ENCODE measurements at places on chromosomes 7 and 10.

GRCh38 chr10:125147971-125148439 lies 12.4 kb downstream of the CTBP2 start:
- DNase-seq: no peak

- DNase-seq: no peak
Observed at GRCh38 chr10:125411724-125412123, 251.4 kb upstream of the CTBP2 start.

GRCh38 chr7:92982928-92983327 lies 134.9 kb downstream of the SAMD9 start:
- DNase-seq: no peak

DNA sequence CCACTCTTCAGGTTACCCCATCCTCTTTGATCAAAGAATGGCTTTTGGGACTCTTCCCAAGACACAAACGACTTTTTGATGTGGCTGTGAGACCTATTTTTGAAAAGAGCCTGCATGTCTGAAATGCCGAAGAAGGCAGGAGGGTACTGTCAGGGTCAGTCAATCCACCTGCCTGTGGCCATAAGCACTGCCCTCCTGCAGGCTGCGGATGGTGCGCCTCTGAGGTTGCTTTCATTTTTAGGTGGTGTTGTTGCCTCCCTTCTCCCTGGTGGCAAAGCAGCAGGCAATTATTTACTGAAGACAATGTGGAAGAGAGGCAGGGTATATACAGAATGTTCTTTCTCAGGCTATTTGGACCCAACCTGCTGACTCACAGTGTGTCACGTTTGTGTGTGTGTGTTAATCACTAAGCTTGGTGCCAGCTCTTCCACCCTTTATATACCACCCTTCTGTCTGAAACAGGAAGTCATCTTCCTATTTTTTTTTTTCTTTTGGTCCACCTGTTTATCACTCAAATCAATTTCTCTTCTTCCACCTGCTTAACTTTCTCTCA lies 1421.2 kb upstream of the CELF2 start:
- no peak for DNase-seq

GRCh38 chr10:82148764-82149163 lies 273.8 kb downstream of the NRG3 start:
- no peak for DNase-seq

DNA sequence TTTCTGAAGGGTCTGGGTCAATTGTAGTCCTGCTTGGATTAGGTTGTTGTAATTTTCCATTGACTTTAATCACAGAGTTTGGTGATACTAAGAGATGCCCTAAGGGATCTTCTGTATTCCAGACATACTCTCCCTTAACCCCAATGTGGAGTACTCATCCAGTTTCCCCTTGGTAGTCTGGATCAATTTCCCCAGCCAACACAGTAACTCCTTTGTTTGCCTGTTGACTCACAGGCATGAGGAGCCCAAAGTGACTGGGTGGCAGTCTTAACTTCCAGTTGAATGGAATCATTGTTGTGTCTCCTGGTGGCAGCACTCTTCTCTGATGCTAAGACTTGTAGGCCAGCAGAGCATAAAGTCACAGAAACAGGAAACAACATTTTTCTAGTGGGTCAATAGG lies 41.5 kb upstream of the PIK3CG start:
- DNase-seq: no peak

DNA sequence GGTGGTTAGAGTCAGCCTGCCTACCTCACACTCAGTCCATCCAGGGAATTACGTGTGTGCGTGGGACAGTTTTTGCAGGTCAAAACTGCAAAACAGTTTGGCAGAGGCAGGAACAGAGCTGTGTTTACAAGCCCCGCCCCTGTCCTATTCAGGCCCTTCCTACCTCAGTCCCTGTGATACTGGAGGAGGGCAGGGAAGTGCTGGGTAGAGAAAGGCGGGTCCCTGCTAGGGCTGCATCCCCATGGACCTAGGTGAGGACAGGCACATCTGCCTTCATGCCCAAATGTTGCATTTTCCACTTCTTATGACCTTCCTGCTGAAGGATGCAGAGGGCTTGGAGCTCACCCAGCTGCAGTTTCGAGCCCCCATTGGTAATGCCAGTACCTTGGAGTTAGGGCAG lies 25.1 kb downstream of the SBDS start:
- DNase-seq: no peak

DNA sequence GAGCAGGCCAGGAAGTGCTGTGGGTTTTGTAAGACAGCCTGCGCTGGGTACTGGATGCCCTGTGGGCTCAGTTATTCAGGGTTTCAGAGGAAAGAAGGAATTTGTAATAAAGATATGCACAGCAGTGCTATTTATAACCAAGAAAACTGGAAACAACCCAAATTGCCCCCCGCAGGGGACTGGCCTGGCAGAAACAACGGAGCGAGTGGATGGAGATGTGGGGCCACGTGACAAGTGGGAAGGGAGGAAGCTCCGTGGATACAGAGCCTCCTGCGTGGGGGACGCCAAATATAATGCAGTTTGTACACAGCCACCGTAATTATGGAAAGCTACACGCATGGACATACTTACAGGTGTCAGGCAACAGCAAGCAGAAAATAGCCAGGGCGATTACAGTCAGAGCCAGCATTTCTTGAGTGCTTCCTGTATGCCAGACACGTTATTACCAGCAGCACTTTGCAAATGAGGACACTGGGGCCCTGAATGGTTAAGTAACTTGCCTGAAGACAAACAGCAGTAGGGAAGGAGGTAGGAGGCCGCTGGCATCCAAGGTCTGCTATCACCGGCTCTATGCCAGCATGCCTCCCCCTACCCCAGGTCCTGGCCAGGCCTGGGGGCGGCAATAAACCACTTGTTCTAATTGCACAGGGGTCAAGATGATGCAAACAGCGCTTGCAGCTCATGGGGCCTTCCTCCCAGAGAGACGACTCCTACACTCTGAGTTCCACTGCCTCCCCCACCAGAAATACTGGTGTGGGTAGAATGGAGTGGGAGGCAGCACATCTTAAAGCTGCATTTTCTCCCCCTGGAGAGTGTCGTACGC lies 8.7 kb upstream of the CAMK2B start:
- no peak for DNase-seq

- no peak for DNase-seq
Observed at GRCh38 chr10:87841186-87841585, 22.1 kb downstream of the KLLN start.

DNA sequence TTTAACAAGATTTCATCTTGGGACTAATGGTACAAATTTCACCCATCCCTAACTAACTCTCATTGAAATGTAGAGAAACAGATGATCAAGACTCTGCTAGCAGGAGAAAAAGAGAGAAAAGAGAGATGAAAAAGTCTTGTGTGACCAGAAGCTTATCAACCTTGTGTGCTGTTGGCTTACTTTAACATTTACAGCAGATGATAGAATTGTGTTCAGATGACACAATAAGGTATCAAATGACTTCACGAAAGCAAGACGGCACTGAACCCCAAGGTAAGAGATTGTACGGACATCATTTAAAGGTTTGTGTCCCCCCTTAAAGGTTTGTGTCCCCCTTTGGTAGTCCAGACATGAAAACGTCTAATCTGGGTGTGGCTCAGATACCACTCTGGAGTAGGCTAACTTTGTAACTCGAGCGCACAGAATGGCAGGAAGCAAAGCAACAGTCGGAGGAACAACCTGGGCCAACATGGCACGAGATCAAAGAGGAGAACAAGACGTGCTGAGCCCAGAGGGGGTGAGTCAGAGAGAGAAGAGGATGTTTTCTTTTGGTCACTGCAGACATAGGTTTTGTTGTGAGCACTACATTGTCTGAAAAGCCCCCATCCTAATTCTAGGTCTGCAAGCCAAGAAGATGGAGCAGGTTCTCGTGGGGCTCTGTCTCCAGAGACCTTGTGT lies 10.4 kb upstream of the LMBR1 start:
- peak; percentile 28 for DNase-seq

- DNase-seq: no peak
Observed at GRCh38 chr7:10655031-10655430, 318.6 kb upstream of the PHF14 start.

GRCh38 chr10:103861505-103861904 lies 6.1 kb upstream of the SH3PXD2A start:
- DNase-seq: no peak

DNA sequence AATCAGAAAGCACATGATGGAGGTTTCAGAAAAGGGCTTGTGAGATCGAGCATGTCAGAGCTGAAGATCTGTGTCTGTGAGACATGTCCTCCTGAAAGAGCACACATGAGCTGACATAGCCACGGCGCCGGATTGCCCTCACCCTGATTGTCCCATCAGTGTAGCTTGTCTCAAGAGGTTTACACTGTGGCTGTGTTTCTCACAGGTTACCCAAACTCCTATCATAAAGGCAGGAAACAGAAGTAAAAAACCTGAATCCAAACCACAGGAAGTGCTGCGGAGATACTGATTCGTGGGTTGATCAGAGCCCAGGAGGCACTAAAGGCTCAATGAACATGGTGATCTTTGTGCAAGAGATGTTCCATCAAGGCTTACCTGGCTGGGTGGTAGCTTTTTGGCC lies 3.9 kb upstream of the ATP6V0E2 start:
- no peak for DNase-seq
